ENCODE measurements at places on chromosomes 1 and 21. TPM values are rescaled to one million over a fixed set of nuclear protein-coding genes. Genes with fewer than 3 reads are reported as not detected.
A peak's percentile ranks its signal among the peaks of the same experiment; 100 is the strongest.

DNA sequence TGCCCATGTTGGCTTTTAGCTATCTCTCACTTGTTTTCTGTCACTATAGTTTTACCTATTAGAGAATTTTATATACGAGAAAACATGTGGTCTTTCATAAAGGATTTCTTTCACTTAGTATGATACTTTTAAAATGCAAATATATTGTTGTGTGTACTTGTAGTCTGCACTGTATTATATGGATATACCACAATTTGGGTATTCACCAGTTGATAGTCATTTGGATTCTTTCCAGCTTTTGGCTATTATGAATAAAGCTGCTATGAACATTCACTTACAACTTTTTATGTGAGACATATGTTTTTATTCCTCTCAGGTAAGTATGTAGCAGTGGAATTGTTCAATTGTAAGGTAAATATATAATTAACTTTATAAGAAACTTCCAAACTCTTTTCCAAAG is 441.5 kb downstream of the GPATCH2 start:
- no peak for DNase-seq

DNA sequence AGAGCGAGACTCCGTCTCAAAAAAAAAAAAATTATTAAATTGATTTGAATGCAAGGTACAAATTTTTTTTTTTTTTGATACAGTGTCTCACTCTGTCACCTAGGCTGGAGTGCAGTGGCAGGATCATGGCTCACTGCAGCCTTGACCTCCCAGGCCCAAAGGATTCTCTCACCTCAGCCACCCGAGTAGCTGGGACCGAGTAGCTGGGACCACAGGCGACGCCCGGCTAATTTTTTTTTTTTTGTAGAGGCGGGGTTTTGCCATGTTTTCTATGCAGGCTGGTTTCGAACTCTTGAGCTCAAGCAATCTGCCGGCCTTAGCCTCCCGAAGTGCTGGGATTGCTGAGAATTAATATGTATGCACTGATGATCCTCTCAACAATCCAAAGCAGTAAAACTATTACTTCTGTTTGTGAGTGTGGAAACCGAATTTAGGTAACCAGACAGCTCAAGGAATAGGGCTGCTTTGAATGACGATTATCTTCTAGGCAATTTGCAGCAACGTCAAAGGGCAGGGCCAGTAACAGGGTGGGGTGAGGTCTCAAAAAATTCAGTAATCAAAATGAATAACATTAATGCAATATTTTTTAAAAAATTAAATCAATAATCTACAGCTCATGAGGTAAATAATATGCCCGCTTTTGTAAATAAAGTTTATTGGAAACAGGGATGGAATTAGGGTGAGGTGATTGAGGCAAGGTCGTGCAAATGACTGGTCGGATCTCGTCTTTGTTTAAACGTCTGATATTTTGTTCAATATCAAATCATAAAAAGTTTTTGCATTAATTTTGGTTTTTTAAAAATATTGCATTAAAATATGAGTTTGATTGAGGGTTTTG is 1.2 kb downstream of the CLSPN start:
- DNase-seq: no peak

DNA sequence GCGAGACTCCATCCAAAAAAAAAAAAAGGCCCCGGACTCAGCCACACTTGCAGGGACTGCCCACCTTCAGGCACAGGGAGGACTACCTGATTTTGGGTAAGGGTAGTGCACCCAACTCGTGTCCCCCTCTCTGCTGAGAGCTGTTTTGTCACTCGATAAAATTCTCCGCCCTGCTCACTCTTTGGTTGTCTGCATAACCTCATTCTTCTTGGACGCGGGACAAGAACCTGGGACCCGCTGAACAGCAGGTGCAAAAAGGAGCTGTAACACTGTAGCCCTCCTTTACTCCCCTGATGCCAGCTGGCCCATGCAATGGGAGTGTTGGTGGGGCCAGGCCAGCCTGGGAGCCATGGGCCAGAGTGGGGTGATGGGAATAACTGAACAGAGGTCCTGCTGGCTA is 10.6 kb downstream of the S100B start:
- no peak for DNase-seq

DNA sequence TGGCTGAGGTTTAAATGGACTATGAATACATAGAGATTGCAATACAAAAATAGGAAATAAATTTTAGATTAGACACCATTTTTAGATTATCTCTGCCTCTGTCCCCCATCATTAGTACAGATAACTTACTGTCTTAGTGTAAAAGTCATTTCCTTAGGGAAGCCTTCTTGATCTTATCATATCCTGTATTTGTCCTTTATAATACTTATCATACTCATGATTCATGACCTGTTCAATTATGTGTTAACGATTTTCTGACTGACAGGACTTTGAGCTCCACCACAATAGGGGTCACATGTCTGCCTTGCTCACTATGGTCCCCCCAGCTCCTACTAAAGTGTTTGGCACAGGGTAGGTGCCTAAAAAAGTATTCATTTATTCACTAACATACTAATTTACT is 14.6 kb downstream of the TEX38 start:
- no peak for DNase-seq

GRCh38 chr21:45844181-45844580 is 137.4 kb upstream of the COL6A1 start:
- DNase-seq: no peak

DNA sequence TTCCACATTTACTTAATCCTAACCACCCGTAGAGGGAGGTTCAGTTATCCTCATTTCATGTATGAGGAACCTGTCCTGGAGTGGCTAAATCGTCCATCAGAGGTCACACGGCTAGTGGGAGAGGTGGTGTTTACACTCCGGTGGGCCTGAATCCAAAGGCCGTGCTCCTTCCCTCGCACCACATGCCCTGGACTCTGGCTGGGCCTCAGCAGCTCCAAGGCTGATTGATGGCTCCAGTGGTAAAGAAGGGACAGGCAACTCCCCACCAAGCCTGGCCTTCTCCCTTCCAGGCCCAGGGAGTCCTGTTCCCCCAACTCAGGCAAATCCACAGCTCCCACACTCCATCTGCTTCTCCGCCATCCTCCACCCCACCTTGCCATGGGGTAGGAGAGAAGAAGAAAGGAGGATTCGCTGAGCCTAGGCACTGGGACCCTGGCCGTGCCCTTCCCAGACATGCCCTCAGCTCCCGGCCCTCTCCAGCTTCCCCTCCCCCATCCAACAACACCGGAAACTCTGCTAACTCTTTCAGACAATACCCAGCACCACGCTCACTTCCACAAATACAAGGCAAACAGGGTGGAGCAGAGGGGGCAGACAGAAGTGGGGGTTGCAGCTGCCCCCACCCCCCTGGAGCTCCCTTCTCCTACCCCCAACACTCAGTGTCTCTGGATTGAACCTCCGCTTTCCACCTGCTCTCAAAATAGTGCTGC is 10.9 kb downstream of the ARHGEF2 start:
- DNase-seq: no peak

- peak; percentile 24 for DNase-seq
These were observed 98.5 kb downstream of the LMX1A start for GRCh38 chr1:165257969-165258459.

GRCh38 chr1:101653482-101653946 is 343.2 kb downstream of the OLFM3 start:
- DNase-seq: no peak

GRCh38 chr1:248714248-248714647 is 11.7 kb upstream of the OR14I1 start:
- DNase-seq: no peak

The CFAP45 gene
- total RNA-seq: 1.4 TPM

The KIAA1614 gene
- total RNA-seq: 2.6 TPM

The FALEC gene
- total RNA-seq: not detected

The DMBX1 gene
- total RNA-seq: not detected
